ENCODE measurements at places on chromosomes 7 and 10.

DNA sequence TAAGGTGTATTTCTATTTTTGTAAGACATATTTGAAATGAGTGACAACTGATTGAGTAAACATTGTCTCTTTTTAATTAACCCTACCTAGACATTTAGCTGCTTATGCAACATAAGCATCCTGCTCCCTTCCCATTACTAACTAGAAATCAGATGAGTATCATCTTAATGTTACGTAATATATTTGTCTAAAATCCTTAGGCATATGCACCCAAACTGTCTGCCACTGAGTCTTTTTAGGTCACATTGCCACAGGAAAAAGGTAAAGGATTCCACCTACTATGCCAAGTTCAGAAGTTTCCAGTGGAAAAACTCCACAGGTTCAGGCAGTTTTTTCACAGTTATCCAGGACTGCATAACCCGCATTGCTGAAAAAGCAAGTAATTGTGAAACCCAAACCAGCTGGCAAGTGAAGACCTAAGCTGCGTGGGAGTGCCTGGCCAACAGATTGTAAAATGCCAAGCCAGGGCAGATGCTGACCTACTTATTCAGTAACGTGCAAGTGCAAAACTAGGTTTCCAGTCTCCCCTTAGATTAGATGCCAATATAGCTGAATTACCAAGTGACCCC lies 983.7 kb downstream of the GATA3 start:
- no peak for DNase-seq

- DNase-seq = no peak
Observed at GRCh38 chr10:62696798-62697197, 107.7 kb upstream of the ADO start.

GRCh38 chr10:97766996-97767924 lies 4.5 kb downstream of the SFRP5 start:
- no peak for DNase-seq

DNA sequence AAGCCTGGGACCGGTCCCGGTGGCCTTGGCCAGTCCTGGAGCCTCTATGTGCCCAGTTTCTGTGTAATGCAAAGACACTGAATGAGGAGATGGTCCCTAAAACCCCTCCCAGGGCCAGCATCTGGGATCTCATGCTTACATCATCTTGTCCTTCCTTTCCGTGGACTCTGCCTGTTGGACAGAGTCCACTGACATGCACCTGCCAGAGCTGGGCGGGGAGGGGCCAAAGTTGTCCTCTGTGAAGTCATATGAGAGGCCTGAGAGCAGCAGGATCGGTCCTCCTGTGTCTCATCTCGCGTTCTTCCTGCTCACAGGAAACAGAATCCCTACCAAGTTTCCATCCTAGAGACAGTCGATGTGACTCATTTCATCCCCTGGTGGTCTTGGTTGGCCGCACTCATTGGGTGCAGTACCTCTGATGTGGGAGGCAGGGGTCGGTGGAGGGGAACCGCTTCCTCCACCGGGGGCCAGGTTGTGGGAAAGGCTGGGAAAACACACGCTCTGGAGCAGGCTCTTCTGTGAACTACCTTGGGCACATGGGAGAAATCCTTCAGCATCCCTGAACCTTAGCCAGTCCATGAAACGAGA lies 389.6 kb upstream of the PODXL start:
- no peak for DNase-seq

DNA sequence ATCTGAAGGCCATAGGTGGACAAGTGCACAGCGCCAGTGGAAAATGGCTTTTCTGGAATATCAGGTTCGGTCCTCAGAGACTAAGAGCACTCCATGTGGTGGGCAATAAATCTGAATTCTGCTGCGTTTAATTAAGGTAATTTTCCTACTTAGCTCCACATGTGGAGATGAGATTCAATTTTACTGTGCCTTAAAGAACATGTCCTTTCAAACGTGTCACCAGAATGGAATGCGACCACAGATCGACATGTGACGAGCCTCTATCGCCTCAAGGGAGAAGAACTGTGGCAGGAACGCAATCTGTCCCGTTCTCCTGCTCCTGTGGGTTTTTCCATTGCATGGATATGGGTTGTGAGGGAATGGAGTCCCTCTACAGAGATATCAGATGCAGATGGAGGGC lies 205.3 kb upstream of the ZNF32 start:
- no peak for DNase-seq

- DNase-seq = no peak
Observed at GRCh38 chr7:98241674-98242241, 10.3 kb downstream of the TECPR1 start.

DNA sequence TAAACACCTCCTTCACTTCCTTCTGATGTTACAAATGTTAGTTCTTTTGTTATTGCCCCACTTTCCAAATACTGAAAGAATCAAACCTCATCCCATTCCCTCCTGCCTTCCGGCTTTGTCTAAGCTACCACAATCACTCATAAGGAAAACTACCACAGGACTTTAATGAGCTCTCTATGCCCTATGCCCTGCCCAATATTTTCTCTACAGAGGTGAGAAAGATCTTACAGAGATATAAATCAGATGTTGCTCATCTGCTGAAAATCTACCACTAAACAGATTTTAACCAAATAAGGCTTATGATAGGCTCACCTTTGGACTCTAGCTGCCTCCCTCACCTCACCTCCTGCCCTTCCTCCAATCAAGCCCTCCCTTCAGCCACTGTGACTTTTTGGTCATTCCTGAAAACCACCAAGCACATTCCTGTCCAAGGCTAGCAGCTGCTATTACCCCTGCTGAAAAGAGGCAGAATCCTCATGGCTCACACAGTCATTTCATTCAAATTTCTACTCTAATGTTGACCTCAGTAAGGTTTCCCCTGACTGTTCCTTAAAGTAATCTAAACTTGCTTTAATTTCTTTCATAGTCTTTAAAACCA lies 7.7 kb downstream of the ZNF33B start:
- DNase-seq = no peak

DNA sequence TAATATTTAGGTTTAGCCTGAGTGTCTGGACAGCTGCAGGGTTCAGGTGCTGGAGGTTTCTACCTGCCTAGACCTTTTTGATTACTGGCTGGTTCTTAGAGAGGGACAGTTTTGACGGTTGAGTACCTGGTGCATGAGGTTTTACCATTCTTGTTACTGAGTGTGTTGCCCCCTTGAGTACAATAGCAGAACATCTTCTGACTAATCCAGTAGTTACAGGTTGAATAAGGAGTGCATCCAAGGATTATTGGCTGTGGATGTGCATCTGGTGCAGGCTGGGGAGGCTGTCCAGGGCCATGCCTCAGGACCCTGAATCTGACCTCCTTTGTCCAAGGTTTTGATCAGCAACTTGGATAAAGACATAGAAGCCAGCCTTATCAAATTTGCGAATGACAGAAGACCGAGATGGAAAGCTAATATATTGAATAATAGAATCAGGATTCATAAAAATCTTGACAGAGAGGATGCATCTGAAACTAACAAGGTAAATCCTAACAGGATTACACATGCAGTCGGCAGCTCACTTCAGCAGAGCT lies 23.1 kb downstream of the PLPP4 start:
- DNase-seq = no peak

DNA sequence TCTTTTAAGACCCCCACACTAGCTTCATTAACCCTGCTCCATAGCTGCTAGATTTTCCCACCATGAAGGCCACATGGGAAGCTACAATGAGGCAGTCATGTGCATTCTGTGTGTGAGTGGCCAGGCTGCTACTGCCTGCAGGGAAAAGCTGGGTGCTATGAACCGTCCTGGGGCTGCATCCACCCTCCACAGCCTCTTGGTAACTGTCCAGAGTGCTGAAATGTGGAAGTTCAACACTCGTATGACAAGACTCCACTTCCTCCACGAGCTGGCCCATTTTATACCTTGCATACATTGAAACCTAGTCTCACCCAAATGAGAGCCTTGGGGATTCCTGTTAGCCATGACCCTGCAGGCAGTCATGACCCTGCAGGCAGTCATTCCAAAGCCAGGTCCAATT lies 59.4 kb downstream of the CUZD1 start:
- DNase-seq = no peak

- DNase-seq = no peak
Observed at GRCh38 chr7:104820836-104821535, 193.0 kb upstream of the KMT2E start.

DNA sequence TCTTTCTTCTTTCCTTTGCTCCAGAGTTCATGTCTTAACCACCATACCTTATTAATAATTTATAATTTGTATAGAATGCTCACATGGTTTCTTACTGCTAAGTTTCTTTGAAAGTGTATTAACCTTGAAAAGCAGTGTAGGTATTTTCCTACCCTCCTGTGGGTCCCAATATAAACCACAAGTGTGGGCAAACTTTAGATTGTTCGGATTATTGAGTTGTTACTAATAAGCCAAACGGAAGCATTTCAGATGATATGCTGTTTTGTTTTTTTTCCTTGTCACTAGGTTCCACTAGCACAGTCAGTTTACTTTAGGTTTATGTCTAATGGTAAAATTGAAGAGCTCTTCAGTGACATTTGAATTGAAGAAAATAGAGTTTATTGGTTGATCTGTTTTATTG lies 10.2 kb downstream of the SSBP1 start:
- DNase-seq = no peak

GRCh38 chr7:117231047-117231359 lies 91.9 kb downstream of the WNT2 start:
- no peak for DNase-seq

- DNase-seq = no peak
Observed at GRCh38 chr7:156582591-156583123, 57.9 kb upstream of the RNF32 start.

DNA sequence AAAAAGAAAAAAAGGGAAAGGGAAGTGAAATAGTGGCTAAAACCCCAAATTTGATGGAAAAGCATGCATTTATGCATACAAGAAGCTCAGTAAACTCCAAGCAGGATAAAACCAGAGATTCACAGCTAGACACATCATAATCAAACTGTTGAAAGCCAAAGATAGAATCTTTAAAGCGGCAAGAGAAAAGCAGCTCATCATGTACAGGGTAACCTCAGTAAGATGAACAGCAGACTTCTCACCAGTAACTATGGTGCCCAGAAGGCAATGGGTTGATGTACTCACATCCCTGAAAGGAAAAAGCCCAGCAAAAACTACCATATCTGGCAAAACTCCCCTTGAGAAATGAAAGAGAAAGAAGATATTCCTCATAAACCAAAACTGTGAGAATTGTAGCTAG lies 60.4 kb downstream of the TPST1 start:
- DNase-seq = no peak

- no peak for DNase-seq
Observed at GRCh38 chr7:80640846-80641245, 2.4 kb downstream of the CD36 start.

GRCh38 chr7:87411186-87411585 lies 64.3 kb downstream of the ABCB4 start:
- DNase-seq = no peak

DNA sequence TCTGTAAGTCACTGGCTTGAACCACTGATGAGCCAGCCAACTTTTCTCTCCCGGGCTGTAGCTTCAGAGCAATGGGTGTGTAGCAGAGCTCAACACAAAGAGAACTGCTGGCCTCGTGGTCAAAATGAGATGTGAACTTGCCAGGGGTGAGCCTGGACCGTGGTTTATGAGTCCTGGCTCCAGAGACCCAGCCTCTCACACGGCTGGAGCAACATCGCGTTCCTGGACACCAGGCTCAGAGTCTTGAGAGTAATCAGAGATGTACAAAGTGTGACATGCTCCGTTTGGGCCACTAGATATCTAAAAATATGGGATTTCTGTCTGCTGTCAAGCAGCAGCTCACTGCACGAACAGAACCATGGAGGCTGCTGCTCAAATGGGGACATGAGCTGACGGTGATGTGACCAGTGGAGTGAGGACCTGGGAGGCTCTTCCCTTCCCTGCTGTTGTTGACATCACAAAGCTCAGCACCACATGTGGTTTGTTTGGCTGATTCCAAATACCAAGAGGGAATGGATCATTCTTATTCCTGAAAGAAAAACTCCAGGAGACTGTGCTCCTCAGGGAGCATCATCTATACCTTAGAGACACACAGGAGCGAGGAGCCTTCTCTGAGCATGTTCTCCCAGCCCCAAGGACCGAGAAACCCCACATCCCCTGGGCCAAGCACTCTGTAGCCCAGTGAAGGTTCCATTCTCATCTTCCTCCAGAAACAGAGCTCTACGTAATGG lies 9.2 kb upstream of the SVIL start:
- DNase-seq = no peak

- DNase-seq = no peak
Observed at GRCh38 chr7:36204929-36205635, 52.0 kb downstream of the EEPD1 start.

DNA sequence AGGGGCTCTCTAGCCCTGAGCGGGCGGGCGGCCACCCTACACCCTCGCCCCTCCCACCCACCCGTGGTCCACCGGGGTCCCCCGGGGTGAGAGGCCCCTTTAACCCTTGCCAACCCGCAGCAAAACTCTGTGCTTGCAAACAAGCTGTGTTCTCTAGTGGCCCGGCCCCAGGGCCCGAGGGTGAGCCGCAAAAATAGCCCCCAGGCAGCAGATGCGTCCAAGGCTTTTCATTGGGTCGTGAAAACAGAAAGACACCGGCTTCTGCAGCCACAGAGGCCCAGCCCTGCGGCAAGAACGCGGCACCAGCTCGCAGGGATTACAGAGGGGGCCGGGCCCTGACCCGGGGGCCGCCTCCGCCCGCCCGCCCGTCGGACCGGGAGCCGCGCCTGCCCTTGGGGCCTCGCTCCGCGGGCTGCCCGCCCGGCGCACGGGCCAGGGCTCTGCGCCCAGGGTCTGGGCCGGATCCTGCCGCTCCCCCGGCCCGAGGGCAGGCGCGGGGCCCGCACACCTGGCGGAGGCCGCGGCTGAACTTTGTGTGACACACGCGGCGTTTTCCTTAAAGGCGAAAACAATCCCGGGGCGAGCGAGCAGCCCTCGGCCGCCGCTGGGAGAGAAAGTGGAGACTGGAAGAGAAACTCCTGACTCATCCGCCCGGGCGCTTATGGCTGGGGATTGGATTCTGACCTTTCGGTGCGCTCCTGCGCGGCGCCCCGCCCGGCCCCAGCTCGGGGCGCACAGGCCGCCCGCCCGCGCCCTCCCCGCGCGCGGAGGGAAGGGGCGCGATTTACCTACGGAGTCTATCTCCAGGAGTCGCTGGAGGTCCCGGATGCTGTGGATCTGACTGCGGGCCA lies 2.8 kb downstream of the PDGFA start:
- DNase-seq = no peak

DNA sequence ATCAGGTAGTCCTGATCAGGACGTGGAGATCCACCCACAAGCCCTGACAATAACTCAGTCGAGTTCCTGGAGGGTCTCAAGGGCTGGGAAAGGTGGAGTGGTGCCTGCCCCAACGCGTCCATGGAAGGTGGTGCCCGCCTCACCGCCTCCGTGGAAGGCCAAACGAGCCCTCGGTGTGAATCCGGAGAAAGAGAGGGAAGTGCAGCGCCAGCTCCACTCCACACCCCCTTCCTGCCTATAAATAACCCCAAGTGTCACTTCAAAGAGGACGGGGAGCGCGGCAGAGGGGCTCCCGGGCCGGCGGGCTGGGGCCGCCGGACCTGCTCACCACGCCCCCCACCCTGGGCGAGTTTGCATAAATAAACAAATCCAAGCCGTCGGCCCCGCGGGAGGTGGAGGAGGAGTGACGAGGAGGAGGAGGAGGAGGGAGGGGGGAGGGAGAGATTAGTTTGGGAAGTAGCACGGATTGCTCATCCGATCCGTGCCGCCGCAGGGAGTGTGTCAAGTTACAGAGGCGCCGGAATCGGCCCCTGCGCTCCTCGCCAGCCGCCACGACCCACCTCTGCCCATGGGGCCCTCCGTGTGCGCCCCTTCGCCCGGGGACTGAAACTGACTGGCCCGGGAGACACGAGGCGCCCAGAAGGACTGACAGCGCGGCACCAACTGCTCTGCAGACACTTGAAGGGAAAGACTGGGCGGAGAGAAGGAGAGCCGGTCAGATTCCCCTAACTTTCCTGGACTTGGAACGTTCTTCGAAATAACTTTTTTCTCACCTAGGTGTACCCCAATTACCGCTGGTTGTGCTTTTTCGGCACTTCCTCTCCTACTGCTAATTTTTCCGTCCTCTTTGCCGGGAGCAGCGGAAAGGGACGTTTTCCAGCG lies at the start of gene COL13A1:
TSS of gene COL13A1 (plus strand) at position 473 of the 882 bp plus-strand sequence. CDS start 518 bp downstream, outside the sequence.
- no peak for DNase-seq
